ENCODE measurements at places on chromosomes 11 and 22. TPM values are rescaled to one million over a fixed set of nuclear protein-coding genes. Genes with fewer than 3 reads are reported as not detected.

Gene BRSK2
- 1.5 TPM for total RNA-seq

Gene GRIA4
- 1.2 TPM for total RNA-seq

Gene OR4D5
- total RNA-seq = not detected

Gene IL17REL
- not detected for total RNA-seq

Gene GVQW3
- 0.81 TPM for total RNA-seq

Gene KCNK4
- total RNA-seq = not detected

Gene NAA40
- 3.8 TPM for total RNA-seq

Gene SEPTIN5
- 21.9 TPM for total RNA-seq

Gene YPEL4
- total RNA-seq = 1.6 TPM

Gene ELFN2
- 0.19 TPM for total RNA-seq

Gene ANKK1
- total RNA-seq = not detected

Gene SEZ6L
- 0.16 TPM for total RNA-seq

Gene SLN
- total RNA-seq = not detected

Gene LRP5
- total RNA-seq = 41.6 TPM

Gene SHANK2
- 14.1 TPM for total RNA-seq

Gene GRM5
- total RNA-seq = not detected

Gene CREB3L1
- total RNA-seq = 5.2 TPM

Gene C22orf42
- total RNA-seq = not detected

Gene OR51I1
- not detected for total RNA-seq

Gene ALX4
- not detected for total RNA-seq

Gene SLC6A5
- not detected for total RNA-seq

Gene OR5P2
- not detected for total RNA-seq

Gene LRRC75B
- total RNA-seq = 8.5 TPM

Gene CARD10
- total RNA-seq = 14.0 TPM

Gene ALDH3B1
- total RNA-seq = 13.7 TPM

Gene SYT13
- 0.19 TPM for total RNA-seq

Gene PLAAT4
- 18.0 TPM for total RNA-seq

Gene SRRD
- total RNA-seq = 16.7 TPM
